CD4-positive, alpha-beta T cell treated with Interleukin-1 beta for 1 hour (primary cell): ENCODE measurements at places on chromosomes 16 and 17.

DNA sequence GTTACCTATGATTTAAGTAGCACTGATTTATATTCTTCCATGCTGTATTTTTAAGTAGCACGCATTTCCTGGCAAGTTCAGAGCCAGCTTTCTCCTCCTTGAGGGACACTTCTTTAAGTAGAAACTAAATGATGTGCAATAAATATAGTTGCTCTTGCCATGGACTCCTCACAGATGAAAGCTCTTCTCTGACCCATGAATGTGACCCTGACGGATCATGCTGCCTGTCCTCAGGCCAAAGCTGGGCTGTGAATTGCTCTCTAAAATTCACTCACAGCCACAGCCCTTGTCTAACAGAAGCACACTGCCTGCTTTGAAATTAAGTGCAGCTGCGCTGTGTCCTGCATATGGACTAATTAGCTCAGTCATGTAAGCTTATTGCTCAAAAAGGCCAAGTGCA, 438.8 kb downstream of the PMP22 start:
- no peak for DNase-seq

DNA sequence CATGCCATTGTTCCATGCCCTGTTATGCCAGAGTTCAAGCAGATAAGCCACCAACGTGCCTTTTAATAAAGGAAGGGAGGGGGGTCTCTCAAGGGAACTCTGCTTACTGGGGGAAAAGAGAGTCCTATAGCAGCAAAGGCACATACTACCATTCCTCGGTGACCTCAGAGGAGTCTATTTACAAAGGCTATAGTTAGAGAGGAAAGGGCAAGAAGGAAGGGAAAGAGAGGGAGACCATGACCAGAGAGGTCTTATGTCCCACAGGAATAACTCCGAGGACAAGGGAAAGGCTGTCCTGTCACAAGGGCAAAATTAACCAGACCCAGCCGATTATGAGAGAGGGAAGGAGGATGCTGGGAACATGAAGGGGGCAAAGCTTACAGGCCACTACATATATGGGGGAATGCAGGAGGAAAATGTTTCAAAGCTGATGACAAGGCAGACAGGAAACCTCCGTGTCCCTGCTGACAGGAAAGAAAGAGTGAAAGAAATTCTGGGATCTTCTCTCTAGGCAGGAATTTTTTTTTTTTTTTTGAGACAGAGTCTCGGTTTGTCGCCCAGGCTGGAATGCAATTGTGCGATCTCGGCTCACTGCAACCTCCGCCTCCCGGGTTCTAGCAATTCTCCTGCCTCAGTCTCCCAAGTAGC, 51.5 kb downstream of the HIC1 start:
- no peak for DNase-seq

DNA sequence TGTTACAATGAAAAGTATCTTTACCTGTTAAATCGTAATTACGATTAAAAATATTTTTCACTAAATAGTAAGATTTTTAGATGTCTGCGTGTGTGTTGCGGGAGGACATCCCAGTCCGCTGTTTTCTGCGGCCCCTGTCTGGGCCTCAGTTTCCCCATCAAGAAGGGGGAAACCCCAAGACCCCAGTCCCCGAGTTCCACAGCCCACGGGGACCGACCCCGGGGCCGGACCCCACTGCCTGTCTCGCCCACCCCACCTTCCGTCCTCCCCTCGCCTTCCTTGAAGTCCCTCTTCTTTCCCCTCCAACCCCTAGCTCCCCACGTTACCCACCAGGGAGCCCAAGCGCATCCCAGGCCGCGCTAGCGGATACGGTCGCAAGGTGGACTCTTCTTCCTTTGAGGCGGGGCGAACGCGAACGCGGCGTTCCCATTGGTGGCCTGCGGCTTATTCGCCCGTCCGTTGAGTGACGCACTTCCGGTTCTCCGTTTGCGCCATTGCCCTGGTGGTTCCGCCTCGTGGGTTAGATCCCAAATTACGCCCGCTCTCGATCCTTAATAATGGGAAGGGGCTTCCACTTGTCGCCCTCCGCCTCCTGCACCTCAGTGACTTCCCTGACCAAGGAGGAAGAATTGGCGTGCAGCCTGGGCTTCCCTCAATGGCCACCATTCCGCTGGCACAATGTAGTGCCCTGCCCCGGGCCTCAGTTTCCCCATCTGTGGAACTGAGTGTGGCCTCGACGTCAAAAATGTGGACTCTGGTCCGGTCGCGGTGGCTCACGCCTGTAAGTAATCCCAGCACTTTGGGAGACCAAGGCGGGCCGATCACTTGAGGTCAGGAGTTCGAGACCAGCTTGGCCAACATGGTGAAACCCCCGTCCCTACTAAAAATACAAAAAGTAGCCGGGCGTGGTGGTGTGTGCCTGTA, at the start of gene NSMCE1:
Gene NSMCE1, minus strand, starts transcription at position 397 of the 924 bp plus-strand sequence. CDS start 11,202 bp downstream, outside the sequence.
- peak; percentile 96 for DNase-seq

- DNase-seq = no peak
Observed at GRCh38 chr16:7492122-7492521, 159.5 kb downstream of the RBFOX1 start.

GRCh38 chr17:34356194-34356593, at the start of gene CCL13:
Gene CCL13, plus strand, starts transcription at chr17:34356480. Its CDS starts 47 bp downstream, at chr17:34356527.
- DNase-seq = no peak

- no peak for DNase-seq
Observed at GRCh38 chr17:81245024-81245664, 6.0 kb downstream of the NDUFAF8 start.

GRCh38 chr17:29870836-29871465, 59.1 kb downstream of the SSH2 start:
- DNase-seq = no peak

- DNase-seq = no peak
Observed at GRCh38 chr16:783404-784161, 4.6 kb downstream of the RPUSD1 start.

DNA sequence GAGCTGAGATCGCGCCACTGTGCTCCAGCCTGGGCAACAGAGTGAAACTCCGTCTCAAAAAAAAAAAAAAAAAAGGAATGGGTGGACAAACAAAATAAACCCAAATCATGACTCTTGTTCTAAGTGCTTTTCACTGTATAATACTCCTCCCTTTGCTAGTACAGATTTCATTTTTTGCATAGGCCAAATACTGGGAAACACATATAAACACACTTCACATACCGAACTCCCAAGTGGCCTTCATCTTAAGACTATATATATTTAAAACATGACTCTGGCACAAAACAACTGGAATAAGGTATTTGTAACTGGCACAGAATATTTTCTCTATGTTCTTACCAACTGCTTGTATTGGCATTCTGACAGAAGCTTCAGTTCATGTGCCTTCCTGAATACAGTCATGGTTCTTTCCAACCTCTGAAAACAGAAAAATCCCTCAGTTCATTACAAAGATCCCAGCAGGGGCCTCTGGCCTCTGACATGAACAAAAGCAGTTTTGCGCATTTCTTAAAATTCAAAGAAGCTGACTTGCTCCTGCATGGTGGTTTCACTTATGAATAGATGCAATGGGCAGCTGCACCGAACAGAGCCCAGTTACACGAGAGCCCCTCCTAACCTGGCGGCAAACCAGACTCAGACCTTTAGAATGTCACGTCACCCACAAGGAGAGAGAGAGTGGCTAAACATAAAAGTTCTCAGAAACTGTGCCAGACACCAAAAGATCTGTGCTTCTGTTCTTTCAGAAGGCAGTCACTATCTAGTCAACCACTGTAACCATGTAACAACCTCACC, 19.1 kb upstream of the COPRS start:
- no peak for DNase-seq

DNA sequence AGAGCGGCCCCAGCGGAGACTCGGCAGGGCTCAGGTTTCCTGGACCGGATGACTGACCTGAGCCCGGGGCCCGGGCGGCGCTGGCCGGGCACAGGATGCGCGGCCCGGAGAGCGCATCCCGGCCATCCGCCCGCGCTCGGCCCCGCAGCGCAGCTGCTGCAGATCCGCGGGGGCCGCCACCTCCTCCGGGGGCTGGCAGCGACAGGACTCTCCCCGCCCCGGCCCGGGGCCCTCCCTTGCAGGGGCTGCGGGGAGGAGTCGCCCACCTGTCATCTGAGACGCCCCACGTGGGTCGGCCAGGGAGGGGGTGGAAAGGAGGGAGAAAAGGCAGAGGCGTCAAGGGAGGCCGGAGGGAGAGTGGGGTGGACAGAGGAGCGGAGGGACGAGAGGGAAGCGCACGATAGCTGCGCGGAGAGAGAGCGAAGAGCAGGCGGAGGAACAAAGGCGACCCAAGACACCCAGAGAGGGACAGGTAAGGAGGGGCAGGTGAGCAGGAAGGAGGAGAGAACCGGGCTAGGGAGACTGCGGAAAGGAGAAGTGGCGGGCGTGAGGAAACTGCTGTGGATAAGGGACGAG, 471 bp upstream of the PRKAR1A start:
- DNase-seq = peak; percentile 78

DNA sequence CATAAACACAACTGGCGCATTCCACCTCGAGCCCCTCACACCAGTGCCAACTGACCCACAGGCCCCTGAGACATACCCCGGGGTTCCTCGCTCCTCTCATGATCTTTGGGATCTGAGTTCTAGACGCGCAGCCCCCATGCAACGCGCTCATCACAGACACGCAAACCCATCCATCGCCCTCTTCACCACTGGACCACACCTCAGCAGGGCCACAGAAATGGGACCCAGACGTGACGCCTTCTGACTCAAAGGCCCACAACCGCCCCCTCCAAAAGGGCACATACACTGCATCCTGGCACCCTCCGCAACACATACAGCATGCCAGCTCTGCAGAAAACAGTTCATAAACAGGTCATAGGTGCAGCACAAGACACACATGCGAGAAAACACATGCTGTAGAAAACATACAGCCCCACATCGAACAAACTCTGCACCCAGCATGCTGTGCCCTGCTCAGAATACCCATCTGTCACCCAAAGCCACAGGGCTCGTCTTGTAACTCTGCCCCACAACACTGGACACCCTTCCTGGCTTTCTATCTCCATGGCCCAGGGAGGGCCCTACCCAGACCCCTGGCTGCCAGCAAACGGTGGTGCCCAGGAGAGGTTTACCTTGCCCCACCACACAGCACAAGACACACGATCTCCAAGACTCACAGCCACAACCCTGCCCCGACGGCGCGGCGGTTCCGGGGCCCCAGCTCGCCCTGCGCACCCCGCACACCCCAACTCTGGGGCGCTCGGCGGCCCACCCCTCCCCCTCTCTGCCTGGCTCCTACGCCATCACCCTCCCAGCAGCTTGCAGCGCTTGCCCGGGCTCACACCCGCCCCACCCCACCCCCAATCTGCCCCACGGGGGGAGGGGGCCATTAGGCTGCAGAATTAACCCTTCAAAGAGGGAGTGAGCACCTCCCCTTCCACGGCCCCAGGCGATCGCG, 887 bp downstream of the ZBTB4 start:
- peak; percentile 83 for DNase-seq

- no peak for DNase-seq
Observed at GRCh38 chr16:29978564-29979270, 5.0 kb downstream of the TAOK2 start.

- DNase-seq = no peak
Observed at GRCh38 chr17:82875407-82875856, 35.6 kb upstream of the ZNF750 start.

DNA sequence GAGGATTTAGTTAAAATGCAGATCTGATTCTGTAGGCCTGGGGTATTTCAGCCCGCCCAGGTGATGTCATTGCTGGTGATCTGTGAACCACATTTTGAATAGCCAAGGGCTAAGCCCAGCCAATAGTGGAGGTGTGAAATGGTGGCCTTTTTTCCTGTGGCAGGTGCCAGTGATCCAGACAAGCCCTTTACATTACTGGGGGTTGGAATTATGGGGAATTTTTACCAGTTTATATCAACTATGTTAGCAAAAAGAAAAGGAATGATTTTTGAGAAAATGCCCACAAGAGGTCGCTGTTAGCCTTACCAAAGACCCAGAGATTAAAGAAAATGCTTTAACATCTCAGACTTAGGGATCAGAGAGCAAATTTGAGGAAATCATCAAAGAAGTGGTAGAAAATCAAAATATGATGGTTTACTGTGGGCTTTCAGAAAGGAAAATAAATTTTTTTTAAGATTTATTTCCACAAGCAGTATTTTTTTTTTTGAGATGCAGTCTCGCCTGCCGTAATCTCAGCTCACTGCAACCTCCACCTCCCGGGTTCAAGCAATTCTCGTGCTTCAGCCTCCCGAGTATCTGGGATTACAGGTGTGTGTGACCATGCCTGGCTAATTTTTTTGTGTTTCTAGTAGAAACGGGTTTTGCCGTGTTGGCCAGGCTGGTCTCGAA, 3.9 kb downstream of the VPS35L start:
- no peak for DNase-seq

DNA sequence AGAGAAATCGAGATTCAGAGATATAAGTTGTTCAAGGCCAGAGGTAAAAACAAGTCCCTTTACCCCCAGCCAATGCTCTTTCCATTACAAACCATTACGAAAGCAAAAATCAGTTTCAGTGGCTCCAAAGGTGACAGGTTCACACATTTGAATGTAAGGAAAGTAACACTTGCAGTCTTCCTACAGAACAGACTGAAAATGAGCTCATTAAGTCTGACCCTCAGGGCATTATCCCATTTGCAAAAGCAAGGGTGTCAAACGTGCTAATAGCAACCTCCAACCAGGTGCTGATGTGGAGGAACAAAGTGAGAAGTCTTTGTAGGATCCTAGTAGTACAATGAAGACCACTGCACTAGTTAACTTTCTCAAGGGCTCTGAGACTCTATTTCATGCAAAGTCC, 65.2 kb downstream of the XPO6 start:
- no peak for DNase-seq

GRCh38 chr17:20155258-20156195, 146.4 kb downstream of the SPECC1 start:
- peak; percentile 95 for DNase-seq

GRCh38 chr17:42928714-42929496, 28.3 kb downstream of the G6PC1 start:
- DNase-seq = peak; percentile 14

GRCh38 chr17:17626151-17626805, 34.8 kb upstream of the PEMT start:
- DNase-seq = no peak

DNA sequence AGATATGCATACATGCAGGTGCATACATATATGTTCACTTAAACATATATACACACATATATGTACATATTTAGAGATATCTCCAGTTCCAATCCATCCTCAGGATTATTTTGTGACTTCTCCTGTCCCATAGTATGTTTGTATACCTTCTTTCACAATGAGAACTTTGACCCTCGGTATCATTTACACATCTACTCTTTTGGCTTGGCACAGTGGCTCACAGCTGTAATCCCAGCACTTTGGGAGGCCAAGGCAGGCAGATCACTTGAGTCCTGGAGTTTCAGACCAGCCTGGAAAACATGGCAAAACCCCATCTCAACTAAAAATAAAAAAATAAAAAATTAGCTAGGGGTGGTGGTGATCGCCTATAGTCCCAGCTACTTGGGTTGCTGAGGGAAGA, 148.1 kb upstream of the CCL2 start:
- DNase-seq = no peak

DNA sequence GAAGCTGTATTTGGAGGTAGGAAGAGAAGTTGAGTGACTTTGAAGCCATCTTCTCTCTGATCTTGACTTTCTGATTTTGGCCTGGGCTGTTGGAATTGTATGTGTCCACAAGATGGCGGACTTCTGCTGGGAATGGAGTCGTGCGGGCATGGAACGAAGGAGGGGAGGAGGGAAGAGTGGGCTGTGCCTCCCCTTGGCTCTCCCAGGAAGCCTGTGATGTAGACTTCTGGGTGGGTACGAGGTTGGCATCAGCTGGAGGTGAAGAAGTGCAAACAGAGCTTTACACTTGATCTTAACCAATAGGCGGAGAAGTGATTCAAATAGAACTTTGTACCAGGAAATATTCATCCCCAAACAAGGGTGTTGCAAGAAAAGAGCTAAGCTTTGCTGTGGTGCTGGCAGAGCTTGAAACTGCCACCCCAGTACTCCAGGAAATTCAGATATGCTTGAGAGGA, 7.4 kb upstream of the TMEM220 start:
- peak; percentile 38 for DNase-seq

- no peak for DNase-seq
Observed at GRCh38 chr17:69812240-69812837, 262.7 kb upstream of the KCNJ16 start.
